ENCODE measurements at places on chromosomes 12 and 14.

- DNase-seq: no peak
Observed at GRCh38 chr12:38113991-38114390, 202.6 kb upstream of the ALG10B start.

DNA sequence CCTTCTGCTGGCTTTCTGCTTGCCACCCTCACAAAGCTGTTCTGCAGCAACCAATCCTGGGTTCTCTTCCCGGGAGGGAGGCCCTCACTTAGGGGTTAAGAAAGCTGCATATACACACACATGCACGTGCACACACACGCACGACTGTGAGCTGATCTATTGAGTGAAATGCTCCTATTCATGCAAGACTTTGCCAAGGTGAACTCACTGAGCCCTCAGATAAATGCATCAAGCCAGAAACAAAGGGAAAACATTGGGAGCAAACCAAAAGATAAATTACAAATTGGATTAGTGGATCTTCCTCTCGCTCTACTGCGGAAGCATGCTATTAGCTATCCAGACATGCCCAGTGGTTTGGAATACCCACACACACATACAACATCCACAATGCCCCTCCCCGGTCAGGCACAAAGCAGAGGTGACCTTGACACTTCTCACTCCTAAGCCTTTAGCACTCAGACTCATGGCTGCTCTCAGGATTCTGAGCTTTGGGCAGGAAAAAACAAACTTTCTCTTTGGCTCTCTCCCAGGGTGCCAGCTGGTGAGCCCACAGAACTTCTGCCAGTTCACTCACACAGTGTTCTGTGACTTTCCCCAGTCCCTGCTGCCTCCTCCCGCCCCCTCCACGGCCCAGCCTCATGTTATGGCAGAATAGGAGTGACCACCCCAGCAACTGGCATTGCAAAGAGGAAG is 320.0 kb downstream of the DPF3 start:
- no peak for DNase-seq

DNA sequence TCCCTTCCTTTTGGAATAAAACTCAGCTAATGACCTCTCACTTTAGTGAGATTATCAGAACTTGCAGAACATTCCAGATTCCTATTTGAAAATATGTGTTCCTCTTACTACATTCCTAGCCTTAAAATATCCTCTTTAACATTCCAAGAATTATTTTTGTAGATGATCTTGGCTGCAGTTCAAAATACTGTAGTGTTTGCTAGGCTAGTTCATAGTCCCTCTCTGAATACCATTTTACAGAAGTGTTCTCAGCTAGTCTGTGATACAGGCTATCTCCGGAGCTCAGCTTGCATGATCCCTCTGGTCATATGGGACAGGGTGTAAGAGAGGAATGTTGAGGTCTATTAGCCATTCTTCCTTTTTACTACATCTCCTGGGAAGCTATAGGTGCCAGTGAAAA is 17.6 kb upstream of the GPR33 start:
- no peak for DNase-seq

- DNase-seq: no peak
Observed at GRCh38 chr12:108642269-108642870, 8.7 kb upstream of the SELPLG start.

- no peak for DNase-seq
Observed at GRCh38 chr12:63782466-63782865, 2.8 kb downstream of the RXYLT1 start.

DNA sequence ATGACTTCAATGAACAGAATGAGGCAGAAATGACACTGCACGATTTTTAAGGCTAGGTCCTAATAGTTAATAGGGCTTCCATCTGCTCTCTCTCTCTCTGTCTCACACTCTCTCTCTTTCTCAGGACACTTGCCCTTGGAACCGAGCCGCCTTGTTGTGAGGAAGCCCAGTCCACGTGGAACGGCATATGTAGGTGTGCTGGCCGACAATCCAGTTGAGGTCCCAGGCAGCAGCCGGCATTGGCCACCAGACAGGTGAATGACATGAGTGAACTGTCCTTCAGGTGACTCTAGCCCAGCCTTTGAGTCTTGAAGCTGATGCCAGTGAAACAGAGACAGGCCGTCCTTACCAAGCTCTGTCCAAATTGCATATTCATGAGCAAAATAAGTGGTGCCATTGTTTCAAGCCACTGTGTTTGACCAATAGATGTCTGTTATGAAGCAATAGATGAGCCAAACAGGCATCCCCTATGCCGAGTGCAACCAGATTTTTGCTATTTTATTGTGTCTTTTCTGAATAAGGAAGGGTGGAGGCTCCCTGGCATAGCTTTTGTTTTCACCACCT is 217.5 kb upstream of the LHX5 start:
- DNase-seq: no peak

DNA sequence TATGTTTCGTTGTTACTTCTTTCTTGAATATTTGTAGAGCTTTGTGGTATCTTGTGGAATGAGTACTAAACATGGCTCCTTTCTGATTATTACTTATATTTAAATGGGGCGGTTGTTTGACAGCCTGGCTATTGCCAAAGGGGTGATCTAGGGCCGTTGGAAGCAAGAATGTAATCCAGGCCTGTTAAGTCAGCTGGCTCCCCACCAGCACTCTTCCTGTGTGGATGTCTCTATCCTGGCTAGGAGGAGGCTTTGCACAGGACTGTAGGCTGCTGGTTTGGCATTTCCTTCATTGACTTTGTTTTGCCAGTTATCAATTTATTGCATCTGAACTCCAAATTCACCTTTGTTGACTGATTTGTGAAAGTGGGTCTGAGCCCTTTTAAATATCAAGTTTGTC is 5.6 kb downstream of the FAM234B start:
- no peak for DNase-seq

GRCh38 chr14:99479906-99480869 is at the start of gene SETD3:
SETD3 (minus strand) TSS chr14:99480859; CDS start chr14:99465805, 15,054 bp downstream.
- no peak for DNase-seq

- no peak for DNase-seq
Observed at GRCh38 chr14:90677484-90678050, 138.7 kb downstream of the TTC7B start.

- no peak for DNase-seq
Observed at GRCh38 chr14:89308232-89308959, 108.6 kb downstream of the FOXN3 start.

DNA sequence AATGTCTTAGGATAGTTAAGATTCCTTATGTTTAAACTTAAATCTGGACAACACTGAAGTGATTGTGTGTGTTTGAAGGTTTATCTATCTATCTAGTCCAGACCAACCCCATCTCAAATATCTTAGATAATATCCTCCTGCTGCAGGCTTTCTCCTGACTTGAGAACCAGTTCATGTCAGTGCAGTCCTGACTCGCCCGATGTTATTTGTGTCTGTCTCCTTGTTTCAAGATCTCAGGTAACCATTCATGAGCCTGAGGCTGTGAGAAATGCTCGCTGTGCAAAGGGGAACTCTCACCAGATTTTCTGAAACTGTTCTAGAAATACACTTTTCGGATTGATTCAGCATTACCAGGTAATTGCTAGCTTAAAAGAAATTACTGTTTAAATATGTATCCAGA is 356.2 kb downstream of the SNAPC1 start:
- no peak for DNase-seq
